ENCODE measurements at places on chromosomes 11 and 22.

- no peak for DNase-seq
These were observed 60.5 kb downstream of the CYB5R2 start for GRCh38 chr11:7612661-7613393.

GRCh38 chr11:13207270-13207664, 70.3 kb upstream of the BMAL1 start:
- no peak for DNase-seq

DNA sequence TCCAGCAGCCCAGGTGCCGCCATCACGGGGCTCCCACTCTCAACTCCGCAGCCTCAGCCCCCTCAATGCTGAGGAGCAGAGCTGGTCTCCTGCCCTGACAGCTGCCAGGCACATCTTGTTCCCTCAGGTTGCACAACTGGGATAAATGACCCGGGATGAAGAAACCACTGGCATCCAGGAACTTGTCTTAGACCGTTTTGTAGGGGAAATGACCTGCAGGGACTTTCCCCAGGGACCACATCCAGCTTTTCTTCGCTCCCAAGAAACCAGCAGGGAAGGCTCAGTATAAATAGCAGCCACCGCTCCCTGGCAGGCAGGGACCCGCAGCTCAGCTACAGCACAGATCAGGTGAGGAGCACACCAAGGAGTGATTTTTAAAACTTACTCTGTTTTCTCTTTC, at the start of gene SAA1:
Gene SAA1 (plus strand): TSS at position 316 of the 400 bp plus-strand sequence. CDS start 624 bp downstream, outside the sequence.
- DNase-seq = no peak

DNA sequence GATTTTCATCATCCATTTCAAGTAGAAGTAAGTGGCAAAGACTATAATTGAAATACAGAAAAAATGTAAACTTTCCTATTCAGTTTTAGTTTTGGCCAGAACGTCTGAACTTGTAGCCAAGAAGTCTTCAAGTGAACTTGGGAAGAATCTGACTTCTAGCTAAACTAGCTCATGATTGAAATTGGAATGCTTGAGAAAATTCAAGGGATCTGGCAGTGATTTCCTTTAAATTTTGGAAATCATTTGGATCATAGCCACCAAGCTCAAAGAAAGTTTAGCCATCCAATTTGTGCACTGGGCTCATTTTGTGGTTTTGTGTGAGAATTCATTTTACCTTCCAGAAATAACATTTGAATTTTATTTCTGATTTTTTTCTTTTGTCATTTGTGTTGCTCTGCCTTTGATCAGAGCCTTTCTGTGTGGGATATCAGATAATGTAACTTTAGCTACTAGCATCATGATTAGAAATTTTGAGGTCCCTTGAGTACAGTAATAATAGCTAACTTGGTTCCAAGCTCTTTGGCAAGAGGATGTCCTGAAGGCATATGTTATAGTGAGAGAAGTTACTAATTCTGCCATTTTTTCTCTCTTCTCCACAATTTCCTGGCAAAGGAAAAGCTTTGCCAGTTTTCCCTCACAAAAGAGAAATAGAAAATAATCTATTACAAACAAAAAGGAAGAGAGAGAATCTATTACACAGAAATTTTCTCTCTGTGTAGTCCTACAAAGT, 2123.7 kb upstream of the RAG2 start:
- no peak for DNase-seq

DNA sequence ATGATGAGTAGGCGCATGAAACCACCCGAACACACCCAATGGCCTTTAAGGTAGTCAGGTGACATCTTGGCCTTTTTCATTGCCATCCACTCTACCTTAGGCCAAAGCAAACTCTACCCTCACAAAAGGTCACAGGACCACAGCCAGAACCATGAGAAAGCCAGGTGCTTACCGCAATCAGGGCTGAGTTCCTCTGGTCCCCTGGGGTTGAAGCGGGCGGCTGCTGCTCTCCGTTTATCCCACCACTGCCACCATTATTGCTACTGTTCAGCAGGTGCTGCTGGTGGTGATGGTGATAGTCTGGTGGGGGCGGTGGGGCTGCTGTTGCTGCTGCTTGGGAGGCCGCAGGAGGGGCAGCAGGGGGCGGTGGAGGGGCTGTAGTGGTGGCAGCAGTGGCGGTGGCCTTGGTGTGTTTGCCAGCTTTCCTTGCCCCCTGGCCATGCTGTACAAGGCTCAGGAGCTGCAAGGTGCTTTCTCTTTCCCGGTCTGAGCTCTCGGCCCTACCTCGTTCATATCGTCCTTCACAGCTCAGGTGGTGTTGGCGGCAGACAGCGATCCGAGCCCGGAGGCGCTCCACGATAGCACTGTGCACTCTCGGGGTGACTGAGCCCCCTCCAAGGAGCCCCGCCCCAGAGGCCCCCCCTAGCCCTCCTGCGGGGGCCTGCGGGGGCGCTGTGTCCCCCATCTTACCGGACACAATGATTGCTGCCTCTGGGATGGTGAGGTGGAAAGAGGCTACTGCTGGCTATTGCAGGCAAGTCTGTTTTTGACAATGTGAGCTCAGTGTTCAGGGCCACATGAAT, 1.6 kb downstream of the MAML2 start:
- peak; percentile 86 for DNase-seq

DNA sequence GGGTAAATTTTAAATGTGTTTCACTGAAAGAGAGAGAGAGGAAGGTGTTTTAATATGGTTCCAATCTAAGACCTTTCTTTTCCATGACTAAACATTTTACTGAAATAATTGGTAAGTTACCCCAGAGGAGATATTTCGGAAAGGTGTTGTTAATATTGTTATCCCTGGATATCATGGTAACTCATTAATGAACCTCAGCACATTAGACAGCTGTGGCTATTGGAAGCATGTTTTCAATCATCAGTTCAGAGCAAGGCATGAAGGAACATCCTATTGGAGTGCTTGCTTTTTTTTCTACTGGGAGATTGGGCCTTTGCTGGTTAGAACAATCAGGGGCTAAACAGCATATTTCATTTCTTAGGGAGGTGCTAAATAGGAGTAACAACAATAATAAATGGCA, 11.8 kb downstream of the BARX2 start:
- DNase-seq = no peak

DNA sequence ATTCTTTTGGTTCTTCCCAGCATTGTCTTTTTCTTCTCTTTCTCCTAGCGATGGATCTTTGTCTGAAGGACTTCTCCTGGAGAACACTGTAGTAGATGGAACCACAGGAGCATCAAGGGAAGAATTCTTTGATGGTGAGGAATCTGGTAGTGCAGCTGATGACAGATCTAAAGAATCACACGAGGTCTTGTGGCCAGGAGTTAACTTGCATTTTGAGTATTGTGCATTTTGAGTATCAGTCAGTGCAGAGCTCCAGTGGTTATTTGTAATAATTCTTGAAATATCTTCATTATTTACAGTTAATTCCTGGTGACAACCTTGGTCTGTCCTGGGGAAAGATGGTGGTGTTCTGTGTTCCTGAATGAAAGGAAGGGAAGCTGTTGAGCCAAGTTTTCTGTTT, 14.5 kb upstream of the POGLUT3 start:
- no peak for DNase-seq

GRCh38 chr11:126333142-126333541, 22.3 kb upstream of the ST3GAL4 start:
- no peak for DNase-seq

DNA sequence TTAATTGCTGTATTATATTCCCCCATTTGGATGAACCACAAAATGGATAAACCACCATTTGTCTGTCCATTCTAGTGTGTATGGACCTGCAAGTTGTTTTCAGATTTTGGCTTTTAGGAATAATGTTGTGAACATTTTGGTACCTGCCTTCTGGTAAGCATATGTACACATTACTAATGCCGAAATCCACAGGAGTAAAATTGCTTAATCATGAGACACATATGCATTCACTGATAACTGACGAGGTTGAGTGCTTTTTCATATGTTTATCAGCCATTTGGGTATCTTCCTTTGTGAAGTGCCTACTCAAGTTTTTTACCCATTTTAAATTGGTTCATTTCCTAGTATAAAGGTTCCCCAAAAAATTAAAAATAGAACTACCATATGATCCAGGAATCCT, 34.2 kb downstream of the OSBP2 start:
- DNase-seq = no peak

- DNase-seq = no peak
These were observed 1187.6 kb downstream of the BRD1 start for GRCh38 chr22:48639896-48640748.

DNA sequence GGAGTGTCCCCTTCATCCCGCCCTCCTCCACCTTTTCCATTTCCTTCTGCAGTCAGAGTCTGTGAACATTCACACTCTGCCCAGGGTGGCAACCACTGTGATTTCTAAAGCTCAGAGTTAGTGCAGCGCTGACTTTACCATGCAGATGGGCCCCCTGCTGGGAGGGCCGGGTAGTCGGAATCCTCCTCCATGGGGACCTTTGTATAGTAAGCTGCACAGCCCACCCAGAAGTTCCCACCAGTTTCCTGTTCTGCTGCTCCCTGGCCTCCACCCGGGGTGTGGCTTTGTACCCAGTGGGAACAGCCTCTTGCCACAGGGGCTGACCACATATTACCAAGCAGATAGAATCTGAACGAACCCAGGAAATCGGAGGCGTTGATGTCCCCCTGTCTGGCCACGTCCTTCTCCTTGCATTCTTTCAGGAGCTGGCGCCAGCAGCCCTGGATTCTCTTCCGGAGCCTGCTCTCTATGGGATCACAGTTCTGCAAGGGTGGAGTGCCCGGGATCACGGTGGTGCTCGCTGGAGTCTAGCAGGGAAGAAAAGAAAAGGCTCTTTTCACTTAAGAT, 125.3 kb downstream of the MPPED1 start:
- no peak for DNase-seq

- no peak for DNase-seq
These were observed 8.3 kb downstream of the PLXNB2 start for GRCh38 chr22:50298937-50299784.

DNA sequence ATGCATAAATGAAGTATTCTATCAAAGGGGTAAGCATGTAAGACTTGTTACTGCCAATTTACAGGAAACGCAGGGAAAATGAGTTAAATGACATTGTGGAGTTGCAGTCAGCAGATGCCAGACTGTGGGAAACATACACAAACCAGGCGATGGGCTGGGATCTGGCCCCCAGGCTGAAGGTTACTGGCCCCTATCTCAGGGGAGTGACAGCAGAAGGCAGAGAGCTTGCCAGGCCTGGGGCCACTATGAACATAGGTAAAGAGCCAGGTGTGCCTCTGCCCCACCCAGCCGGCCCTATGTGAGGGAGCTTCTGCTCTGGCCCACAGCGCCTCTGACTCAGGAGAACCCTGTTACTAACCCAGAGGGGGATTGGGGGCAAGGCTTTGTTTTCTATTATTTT, 26.1 kb upstream of the SLC25A1 start:
- DNase-seq = no peak

DNA sequence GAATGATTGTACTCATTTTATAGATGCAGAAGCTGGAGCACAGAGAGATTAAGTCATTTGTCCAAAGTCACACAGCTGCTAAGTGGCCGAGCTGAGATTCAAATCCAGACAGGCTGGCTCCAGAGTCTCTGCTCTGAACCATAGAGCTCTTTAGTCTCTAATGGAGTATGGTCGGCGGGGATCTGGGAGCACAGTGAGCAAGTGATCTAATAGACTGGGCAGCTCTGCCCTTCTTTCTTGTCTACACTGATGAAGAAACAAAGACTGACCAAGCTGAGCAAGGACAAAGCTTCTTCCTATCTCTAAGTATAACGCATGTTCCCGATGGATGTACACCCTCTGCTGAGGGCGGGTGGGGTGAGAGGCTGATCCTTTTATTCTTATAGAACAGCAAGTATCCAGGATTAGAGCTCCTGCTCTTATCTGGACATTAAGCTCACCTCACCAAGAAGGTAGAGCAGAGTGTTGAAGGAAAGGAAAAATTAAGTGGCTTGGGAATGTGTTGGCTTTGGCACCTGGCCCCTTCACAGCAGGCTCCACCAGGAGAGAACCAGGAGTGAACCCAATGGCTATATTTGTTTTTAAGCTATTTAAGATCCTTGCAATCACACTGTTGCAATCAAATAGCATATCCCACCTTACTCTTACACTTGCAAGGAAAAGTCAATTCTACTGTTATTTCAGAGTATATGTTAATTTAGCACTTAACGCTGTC, 68.7 kb downstream of the ETS1 start:
- DNase-seq = no peak

DNA sequence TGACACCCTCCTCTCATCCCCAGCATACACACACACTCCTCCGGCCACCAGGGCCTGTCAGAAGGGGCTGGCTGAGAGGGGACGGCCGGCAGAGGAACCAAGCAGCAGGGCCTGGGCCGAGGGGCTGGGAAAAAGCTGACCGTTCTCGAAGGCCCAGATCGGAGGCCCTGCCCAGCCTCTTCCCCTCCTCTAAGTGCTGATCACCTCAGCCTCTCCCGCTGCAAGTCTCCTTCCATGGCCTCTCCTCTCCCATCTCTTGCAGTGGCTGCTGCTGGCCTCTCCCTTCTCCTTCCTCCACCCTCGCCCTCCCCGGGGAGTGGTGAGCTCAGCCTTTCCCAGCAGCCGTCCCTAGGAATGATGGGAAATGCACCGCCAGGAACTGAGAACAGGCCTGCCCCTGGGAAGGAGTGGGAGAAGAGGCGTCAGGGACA, 39.6 kb downstream of the ARRB1 start:
- no peak for DNase-seq

GRCh38 chr11:26557666-26558065, 14.4 kb downstream of the MUC15 start:
- no peak for DNase-seq

- no peak for DNase-seq
These were observed 586 bp downstream of the TTLL1 start for GRCh38 chr22:43088627-43088983.

DNA sequence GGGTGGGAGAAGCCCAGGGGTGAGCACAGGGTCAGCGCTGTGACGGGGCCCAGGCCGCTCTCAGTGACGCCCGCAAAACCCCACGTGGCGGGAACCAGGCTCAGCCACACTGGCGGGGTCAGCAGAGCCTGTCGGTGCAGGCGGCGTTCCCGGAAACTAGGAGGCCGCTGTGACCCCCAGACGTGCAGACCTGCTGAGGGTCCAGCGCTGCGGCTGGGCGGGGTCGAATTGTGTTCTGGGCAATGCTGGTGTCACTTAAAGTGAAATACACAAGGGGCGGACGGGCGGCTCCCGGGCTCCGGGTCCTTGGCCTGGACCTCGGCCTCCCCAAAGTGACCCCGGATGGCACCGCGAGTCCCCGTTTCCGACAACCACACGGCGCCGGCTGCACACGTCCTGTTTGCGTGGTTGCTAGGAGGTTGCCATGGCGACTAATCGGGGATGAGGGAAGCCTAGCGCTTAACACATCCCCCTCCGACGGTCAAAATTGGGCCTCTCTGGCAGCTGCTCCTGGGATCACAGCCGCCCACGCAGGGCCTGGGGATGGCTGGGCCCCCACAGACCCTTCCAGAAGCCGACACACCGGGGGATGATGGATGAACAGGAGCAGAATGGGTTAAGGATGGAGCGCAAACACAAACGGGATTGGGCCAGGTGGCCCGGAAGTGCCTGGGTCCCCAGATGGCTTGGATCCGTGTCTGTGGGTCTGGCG, 81.7 kb upstream of the PRR5 start:
- DNase-seq = peak; percentile 67

- no peak for DNase-seq
These were observed 110.2 kb downstream of the TENM4 start for GRCh38 chr11:79330651-79331050.

- no peak for DNase-seq
These were observed 570.6 kb downstream of the INSC start for GRCh38 chr11:15685306-15685705.

- DNase-seq = no peak
These were observed 26.1 kb downstream of the GAL start for GRCh38 chr11:68710409-68710808.
